ENCODE measurements at places on chromosomes 5 and 9.

DNA sequence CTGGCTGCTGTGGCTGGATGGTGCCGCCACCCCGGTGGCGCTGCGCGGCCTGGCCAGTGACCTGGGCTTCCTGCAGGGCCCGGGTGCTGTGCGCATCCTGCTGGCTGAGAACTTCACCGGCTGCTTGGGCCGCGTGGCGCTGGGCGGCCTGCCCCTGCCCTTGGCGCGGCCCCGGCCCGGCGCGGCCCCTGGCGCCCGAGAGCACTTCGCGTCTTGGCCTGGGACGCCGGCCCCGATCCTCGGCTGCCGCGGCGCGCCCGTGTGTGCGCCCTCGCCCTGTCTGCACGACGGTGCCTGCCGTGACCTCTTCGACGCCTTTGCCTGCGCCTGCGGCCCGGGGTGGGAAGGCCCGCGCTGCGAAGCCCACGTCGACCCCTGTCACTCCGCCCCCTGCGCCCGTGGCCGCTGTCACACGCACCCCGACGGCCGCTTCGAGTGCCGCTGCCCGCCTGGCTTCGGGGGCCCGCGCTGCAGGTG is 17.5 kb downstream of the CRB2 start:
- DNase-seq = no peak

DNA sequence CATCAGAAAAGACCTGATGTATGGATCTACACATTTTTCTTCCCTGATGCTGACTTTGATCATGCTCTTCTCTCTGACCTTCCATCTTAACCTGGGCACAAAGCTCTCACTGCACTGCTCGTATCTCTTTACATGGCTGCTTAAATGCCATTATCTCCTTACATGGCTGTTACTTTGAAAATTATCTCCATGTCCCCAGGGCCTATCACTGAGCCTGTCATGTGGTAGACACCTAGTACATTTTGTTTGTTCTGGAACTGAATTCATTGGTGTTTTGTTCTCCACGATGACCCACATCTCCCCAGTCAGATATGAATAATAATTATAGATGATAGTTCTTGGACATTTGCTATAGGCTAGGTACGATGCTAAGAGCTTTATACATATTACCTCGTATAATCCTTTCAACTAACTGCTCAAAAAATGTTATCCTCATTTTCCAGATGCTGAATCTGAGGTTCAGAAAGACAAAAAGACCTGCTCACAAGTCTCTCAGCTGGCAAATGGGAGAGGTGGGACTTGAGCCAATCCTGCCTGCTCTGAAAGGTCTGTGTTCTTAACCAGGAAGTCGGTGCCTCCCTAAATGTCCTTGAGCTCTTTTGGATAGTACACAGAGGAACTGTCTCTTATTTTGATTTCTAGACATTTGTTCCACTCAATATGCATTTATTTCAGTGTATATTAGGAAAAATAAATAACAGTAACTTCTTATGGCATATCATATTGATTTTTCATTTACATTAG is 9.8 kb upstream of the CPEB4 start:
- no peak for DNase-seq

- DNase-seq = no peak
Measured at GRCh38 chr9:10112798-10113197, 500.0 kb downstream of the PTPRD start.

DNA sequence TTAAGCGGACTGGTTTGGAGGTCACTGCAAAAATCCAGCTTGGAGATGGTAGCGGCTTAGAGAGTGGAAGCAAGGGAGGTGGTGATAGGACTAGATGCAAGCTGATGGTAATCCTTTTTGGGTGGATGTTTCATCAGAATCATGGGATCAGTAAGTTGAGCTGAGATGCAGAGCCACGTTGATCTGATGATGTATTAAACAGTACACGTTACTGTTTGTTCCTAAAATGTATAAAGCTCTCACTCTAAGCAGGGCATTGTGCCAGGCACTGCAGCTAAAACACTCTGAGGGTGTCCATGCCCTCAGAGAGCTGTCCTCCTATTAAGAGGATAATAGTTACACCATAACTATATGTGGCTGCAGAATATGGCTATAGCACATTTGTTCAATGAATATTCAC is 93.1 kb downstream of the JAKMIP2 start:
- DNase-seq = no peak

DNA sequence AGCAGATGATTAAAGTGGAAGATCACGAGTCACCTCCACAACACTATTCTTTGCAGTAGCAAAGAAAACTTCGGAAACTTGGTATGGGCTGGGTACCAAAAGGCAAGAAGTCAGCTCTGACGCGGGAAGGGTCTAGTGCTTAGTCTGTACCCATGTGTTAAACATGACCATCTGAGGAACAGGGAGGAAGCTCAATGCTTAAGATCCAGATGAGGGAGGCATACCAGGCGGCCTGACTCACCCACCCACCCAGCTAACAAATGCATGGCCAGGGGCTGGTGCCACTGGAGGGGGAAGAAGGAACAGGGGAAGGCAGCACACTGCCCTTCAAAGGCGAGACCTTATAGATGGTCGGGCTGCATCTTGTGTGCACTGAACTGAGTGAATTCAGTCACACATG is 41.8 kb downstream of the CAMSAP1 start:
- DNase-seq = no peak

DNA sequence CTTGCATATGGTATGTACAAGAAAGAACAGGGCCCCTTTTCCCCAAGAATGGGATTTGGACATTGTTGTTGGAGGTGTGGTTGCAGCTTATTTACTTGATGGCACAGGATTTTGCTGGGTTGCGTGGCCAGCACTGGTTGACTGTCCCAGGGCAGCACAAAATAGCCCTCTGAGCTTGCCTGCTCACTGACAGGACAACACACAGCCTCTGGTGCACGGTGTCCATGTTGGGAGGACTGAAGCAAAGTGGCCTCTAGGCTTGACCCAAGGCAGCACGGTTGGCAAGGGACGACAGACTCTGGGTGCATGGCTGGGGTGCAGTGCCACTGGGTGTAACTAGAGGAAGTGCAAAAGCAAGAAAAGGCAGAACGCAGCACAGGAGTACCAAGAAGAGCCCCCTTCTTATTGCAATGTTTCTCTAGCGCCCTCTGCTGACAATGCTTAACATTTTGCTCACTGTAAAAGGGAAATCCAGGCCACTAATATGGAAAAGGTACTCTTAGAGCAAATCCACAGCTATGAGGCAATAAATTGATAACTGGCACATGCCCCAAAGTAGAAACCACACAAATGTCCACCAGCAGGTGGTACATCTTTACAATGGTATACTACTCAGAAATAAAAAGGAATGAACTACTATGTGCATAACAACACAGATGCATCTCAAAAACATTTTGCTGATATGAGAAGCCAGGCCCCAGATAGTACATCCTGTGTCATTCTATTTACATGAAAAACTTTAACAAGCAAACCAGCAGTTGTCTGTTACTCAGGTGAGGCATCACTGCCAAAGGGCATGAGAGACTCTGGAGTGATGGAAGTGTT is 47.4 kb upstream of the BARX1 start:
- peak; percentile 79 for DNase-seq

GRCh38 chr5:172556262-172556661 is 84.8 kb upstream of the NEURL1B start:
- no peak for DNase-seq

GRCh38 chr9:119556129-119556875 is 187.1 kb upstream of the BRINP1 start:
- peak; percentile 62 for DNase-seq

DNA sequence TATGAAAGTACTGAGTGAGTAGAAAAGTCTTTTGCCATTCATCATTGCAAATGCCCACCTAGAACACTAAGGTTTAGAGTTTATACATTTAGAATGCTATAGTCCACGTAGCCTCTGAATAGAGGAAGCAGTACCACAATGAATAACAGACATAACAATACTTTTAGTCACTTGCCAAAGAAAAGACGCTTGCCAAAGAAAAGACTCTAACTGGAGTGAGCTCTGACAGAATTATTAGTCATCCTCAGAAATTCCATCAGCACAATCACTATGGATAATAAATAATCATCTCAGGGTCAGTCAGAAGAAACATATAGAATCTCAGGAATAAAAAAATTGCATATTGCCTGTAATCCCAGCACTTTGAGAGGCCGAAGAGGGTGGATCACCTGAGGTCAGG is 168.5 kb upstream of the TARS1 start:
- DNase-seq = no peak

All from NCI-H1105 treated with DMSO at 0.1 percent for 48 hours (cell line).